ENCODE measurements at places on chromosomes 3 and 15.

GRCh38 chr15:27592036-27592760 is 506.9 kb downstream of the OCA2 start:
- no peak for ATAC-seq

GRCh38 chr3:101518421-101518871 is 5.4 kb upstream of the SENP7 start:
- ATAC-seq: peak; percentile 95

DNA sequence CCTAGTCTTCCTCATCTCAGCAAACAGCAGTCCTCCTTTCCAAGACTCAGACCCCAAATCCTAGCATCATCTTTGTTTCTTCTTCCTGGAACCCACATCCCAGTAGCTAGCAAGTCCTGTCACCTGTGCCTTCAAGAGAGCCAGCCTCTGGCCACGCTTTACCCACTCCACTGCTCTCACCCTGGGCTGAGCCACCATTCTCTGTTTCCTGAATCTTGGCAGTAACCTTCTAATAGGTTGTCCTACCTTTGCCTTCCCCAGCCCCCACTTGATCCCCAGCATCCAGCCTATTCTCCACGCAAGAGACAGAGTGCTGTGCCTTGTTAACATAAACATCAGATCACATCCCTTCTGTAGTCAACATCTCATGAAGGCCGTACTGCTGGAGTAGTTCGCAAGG is 323.4 kb downstream of the LRTM1 start:
- ATAC-seq: no peak

GRCh38 chr3:197168606-197169005 is 129.8 kb downstream of the DLG1 start:
- no peak for ATAC-seq

- ATAC-seq: peak; percentile 69
Measured at GRCh38 chr3:183586477-183586876, 31.0 kb upstream of the KLHL6 start.

- no peak for ATAC-seq
Measured at GRCh38 chr15:59646277-59646676, 11.0 kb downstream of the GTF2A2 start.

DNA sequence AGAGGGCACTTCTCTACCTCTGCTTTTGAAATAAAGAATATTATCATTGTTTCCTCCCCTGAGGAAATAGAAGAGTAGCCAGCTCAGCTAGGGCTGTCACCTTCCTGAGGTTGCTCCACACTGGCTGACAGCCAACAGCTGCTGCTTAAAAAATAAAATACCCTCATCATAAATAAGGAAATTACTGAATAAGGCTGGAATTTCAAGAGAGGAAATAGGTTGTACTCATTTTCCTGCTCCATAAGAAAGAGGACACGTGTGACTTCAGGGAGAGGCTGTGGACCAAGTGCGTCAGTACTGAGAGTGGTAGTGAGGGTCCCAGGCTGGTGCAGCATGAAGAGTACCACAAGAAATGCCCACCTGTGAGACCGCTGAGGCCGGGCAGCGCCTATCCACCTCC is 8.1 kb upstream of the C2CD4B start:
- no peak for ATAC-seq

- ATAC-seq: no peak
Measured at GRCh38 chr15:98035134-98035533, 74.6 kb downstream of the ARRDC4 start.
